ENCODE measurements at places on chromosomes 7 and 10.

GRCh38 chr7:12244129-12244528, 33.0 kb downstream of the TMEM106B start:
- peak; percentile 2 for DNase-seq

- no peak for DNase-seq
These were observed 364.0 kb upstream of the LRGUK start for GRCh38 chr7:133763076-133763640.

GRCh38 chr7:149126662-149127266, 640 bp upstream of the ZNF425 start:
- peak; percentile 27 for DNase-seq

DNA sequence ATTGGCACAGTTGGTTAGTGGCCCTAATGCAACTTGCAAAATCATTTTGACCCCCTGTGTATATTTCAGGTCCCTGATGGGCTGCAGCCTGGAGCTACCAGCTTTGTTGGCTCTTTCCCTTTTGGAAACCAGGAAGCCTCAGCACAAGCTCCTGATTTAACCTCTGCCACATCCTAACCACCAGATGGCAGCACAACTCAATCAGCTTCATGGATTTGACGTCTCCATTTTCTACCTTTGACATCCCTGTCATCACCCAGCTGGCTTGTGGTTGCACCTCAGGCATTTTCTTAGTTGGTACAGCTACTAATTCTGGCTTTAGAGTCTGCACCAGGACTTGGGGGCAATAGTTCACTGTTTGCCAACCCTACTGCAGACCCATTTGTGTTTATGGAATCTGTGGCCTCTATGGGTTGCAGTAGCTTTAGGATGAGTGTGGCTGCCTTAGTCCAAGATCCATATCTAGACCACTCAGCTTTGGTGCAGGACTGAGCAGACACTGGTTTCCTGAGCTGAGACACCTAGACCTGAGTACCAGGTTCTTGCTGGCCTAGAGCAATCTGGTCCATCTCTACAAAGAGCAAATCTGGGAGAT, 456.2 kb downstream of the REEP3 start:
- peak; percentile 31 for DNase-seq

DNA sequence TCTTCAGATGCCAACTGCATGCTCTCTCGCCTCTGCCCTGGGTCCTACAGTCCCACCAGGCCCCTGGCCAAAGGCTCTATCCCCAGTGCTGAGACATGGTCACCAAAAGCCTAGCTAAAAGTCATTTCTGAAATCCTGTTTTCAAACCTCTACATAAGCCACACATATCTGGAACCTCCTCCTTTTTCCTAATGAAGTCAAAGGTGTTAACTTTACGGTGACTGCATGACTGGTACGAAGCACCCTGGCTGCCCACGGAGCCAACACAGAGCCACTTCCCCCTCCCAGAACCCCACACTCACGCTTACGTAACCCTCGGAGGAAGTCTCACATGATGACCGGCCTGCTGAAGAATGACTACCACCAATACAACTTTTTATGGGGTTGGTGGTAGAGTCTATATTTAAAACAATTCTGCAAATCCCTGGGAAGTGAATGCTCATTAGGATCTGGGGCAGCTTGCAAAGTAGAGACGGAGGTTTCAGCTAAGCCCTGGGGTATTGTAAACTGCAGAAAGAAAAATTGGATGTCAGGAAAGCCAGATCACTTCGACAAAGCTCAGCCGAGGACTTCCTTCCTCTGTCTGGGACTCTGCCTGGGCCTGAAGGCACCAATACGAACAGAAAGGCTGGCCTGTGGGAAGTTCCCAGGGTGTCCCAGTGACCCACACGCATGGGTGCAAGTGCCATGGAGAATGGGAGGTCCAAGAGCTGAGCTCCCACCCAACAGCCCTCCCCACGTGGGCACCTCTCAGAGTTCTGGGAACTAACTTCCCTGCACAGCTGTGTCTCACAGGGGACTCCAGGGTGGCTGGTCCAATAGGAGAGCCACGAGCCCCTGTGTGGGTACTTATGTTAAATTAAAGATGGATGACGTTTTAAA, 50.7 kb downstream of the PDGFA start:
- no peak for DNase-seq

GRCh38 chr7:29843726-29844125, 37.4 kb downstream of the WIPF3 start:
- DNase-seq: no peak

DNA sequence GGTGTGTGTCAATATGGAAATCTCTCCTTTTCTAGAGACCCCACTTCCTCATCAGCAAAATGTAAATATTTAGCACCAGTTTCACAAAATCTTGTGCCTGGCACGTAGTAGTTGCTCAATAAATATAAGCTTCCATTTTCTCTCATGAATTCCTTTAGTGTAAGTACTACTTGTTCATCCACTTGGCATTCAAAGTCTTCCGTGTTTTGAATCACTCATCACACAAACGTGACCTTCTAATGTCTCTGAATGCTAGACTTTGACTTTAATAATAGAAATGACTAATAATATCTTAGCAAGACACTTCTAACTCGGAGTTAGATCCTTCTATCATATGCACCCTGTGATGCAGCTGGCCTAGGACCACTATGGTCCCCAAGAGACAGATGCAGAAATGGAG, 168.7 kb upstream of the ZNF32 start:
- no peak for DNase-seq

DNA sequence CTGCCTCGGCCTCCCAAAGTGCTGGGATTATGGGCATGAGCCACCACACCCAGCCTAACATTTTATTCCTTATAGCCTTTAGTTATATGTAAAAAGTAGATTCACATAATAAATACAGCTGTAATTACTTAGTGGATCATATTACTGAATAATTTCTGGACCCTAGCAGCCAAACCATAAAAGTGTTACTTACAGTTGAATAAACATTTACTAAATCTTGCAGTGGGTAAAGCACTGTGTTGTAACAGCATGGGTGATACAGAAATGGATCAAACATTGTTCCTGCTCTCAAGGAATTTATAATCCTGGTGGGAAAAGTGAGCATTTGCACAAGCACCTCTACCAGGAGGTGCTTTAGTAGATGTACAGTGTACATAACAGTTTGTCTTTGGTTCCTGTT, 25.0 kb downstream of the BPGM start:
- DNase-seq: no peak

GRCh38 chr7:2513702-2514101, 5.9 kb upstream of the LFNG start:
- DNase-seq: no peak

GRCh38 chr7:40276061-40276460, 141.3 kb downstream of the SUGCT start:
- no peak for DNase-seq

GRCh38 chr7:33837356-33837851, 67.9 kb upstream of the BMPER start:
- no peak for DNase-seq

- DNase-seq: no peak
These were observed 67.6 kb upstream of the C1GALT1 start for GRCh38 chr7:7114575-7115291.

- DNase-seq: no peak
These were observed 77.2 kb downstream of the KIAA1549 start for GRCh38 chr7:138903859-138904435.

DNA sequence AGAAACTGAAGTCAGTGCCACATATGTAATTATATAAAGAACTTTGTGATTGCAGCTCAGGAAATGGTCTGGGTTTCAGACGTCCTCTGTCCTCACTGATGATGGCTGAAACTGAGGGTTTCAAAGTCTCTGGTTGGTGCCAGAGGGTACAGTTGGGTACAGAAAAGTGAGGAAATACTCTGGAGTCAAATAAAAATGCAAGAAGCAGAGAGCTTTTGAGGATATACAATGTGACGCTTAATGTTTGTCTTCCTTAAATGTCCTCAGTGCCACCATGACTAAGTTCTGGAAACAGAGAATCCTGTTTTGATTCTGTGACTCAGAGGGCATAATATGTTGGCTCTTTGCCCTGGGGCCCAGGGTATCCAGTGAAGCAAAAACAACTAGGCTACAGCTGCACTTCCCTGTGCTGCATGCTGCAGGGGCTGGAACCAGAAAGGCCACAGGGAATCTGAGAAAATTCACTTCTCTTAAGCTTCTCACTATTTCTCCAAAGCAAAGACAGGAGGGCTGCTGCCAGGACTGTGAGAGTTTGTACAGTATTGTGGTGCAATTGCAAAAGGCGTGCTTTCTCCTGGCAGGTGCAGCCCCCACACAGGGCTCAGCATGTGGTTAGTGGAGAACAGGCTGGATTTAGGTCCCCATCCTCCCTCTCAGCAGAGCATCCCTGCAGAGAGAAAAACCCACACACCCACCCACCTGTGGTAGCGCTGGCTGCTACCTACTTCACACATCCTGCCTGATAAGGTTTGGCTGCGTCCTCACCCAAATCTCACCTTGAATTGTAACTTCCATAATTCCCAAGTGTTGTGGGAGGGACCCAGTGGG, 169.5 kb upstream of the SVIL start:
- DNase-seq: peak; percentile 86

GRCh38 chr7:116652793-116653192, 19.2 kb upstream of the MET start:
- DNase-seq: peak; percentile 61

DNA sequence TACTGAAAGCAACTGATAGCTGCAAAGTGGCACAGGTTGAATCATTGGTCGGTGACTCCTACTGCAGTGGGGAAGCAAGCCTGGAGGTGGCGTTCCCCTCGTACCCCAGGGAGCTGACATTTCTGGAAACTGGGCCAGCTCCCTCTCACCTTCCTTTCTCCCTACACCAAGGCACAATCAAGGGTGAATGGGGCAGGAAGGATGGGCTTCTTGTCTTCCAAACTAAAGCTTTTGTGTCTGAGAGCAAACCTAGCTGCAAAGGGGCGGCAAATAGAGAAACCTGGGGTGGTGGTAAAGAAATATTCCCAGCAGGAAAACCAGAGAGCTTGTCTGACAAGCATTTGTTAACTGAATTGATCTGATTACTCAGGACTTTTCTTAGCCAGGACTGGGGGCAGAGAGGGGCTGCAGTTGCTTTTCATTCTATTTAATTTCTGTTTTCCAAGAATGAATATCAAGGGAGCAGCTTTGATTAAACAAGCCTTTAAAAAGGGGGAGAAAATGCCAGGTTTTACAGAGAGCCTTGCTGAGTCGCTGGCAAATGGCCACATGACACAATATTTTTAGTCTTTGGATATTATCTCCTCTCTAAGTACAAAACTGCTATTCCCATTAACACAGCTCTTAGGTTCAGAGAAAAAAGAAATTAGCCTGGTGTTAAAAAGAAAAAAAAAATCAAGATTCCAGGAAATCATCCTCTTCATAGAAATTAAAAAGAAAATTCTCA, 27.8 kb downstream of the CDHR3 start:
- no peak for DNase-seq

DNA sequence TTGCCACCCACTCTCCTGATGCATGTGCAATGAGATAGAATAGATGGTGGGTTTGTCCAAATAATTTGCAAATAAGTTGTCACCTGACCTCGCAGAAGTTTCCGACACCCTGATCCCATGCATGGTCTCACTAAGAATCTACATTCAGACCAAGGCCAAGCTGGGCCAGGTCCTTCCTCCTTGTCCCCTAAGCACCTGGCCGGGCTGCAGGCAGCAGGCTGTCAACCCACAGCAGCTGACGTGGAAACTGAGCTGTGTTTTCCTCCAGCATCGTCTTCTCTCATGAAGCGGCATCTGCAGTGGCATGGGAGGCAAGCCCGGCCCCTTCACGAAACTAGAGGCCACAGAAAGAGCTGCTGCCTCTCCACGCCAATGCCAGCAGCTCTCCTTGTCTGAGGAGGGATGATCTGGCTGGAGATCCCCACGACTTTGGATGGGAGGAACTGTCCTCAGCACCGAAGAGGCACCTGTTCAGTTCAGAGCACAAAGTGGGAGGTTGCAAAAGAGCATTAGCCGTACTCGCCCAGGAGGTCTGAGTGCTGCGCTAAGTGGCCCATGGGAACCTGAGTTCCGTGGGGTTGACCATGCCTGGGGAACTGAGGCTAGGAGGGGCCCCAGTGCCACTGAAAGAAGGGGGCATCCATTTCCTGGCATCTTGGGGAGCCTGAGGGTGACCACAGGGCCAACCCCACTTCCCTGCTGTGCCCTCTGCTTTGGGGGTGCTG, 110.5 kb upstream of the INSIG1 start:
- DNase-seq: no peak

GRCh38 chr7:66641526-66641871, 12.8 kb downstream of the KCTD7 start:
- no peak for DNase-seq

DNA sequence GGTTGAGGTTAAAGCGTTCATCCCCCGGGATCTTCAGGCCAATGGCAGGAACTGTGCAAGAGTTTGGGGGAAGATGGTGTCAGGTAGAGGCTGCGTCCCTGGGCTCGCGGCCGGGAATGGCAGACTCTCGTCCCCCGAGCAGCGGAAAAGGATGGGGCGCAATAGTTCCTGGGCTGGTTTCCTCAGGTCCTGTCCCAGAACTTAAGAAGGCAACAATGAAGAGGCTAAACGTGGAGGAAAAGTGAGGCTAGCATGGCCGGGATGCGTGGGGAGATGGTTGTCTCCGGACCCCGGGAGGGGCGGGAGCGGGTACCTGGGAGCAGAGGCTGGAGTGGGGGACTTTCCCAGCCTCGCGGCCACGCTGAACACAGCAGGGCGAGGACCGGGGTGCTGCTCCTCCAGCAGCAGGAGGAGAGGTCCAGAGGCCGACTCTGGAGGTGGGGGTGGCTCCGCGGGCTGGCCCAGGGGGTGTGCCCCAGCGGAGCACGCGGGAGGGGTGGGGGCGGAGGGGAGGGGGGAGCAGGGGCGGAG, 882 bp downstream of the IRF5 start:
- DNase-seq: peak; percentile 7

DNA sequence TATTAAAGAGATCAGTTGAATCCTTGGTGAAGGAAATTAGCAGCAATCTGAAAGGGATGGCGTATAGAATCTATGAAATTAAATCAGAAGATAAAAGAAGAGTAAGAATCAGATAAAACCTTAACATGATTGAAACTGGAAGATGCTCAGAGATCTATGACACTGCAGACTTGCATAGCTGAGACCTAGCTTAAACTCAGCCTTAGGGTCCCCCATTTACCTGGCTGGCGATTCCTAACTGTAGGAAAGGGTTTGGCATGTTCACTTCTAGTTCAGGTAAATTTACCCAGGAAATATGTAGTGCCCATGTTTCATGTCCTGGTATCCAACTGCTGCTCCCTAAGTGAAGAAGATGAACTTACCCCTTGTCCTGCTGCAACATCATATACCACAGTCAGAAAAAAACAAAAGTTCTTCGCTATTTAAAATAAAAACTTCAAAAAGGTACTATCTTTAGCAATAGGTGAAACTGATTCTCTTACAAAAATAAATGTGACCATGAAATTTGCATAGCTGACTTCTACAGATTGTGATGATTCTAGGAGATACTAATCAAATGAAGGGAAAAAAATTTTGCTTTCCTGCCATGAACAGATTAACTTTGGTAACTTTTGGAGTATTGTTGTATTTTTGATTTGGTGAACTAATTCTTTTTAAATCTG, 47.8 kb upstream of the TMEM243 start:
- DNase-seq: no peak

DNA sequence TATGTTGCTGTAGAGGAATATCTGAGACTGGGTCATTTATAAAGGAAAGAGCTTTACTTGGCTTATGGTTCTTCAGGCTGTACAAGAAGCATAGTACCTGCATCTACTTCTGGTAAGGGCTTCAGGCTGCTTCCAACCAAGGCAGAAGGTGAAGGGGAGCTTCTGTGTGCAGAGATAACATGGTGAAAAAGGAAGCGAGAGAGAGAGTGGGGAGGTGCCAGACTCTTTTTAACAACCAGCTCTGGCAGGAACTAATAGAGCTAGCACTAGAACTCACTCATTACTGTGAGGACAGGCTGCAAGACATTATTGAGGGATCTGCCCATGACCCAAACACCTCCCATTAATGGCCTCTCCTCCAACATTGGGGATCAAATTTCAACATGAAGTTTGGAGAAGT, 94.5 kb downstream of the KIF20B start:
- DNase-seq: no peak
